Caco-2 (cell line): ENCODE measurements at places on chromosomes 12 and 14.

GRCh38 chr14:104660597-104660996 is 28.8 kb upstream of the INF2 start:
- DNase-seq, result no peak

- no peak for DNase-seq
Observed at GRCh38 chr12:16467272-16467671, 119.8 kb downstream of the MGST1 start.

GRCh38 chr12:13956060-13956590 is 25.3 kb downstream of the GRIN2B start:
- no peak for DNase-seq

- DNase-seq, result no peak
Observed at GRCh38 chr12:111569363-111570083, 29.6 kb downstream of the ATXN2 start.

- no peak for DNase-seq
Observed at GRCh38 chr14:73168274-73168673, 32.0 kb downstream of the PSEN1 start.

DNA sequence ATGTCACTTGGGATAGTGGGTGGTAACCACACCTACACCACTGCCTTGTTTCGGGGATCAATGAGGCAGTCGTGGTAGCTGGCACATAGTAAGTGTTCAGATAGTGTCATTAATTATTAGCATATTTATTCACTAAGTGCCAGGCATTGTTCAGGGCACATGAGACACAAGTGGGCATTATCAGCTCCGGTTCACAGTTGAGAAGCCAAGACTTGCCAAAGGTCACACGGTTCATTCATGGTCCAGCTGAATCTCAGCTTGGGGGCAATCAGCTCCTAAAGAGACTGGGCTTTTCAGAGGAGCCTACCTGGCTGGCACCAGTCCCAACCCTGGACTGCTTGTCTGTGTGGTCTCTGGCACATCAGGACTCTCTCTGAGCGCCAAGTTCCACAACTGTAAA is 121.3 kb downstream of the PTPN11 start:
- DNase-seq, result no peak

DNA sequence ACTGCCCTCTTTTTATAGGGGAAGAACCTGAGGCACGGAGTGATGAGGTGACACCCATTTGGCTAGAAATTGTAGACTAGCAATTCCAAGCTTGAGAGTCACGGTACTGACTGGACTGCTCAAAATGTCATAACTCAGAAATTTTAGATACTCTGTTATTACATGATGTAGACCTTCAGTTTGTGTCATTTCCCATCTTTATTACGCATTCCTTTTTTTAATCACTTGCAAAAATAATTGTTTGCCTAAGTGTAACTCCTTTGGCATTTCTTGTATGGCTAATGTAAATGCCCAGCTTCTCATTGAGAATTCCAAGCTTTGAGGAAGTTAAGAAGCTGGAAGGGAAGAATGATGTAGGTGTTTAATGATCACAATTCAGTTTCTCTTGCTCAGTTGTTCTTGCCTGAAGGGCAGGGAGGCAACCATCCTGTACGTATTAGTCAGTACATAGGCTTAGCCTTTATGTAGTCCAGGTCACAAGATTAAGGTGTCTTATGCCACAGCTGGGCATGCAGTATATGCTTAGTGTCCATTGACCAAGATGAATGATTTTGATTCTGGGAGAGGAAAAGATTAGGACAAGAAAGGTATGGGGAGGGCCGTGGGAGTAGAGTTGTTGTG is 68.2 kb upstream of the EVL start:
- no peak for DNase-seq

- no peak for DNase-seq
Observed at GRCh38 chr12:57723630-57723962, 14.9 kb downstream of the AGAP2 start.
